ENCODE measurements at places on chromosomes 13 and 19.

DNA sequence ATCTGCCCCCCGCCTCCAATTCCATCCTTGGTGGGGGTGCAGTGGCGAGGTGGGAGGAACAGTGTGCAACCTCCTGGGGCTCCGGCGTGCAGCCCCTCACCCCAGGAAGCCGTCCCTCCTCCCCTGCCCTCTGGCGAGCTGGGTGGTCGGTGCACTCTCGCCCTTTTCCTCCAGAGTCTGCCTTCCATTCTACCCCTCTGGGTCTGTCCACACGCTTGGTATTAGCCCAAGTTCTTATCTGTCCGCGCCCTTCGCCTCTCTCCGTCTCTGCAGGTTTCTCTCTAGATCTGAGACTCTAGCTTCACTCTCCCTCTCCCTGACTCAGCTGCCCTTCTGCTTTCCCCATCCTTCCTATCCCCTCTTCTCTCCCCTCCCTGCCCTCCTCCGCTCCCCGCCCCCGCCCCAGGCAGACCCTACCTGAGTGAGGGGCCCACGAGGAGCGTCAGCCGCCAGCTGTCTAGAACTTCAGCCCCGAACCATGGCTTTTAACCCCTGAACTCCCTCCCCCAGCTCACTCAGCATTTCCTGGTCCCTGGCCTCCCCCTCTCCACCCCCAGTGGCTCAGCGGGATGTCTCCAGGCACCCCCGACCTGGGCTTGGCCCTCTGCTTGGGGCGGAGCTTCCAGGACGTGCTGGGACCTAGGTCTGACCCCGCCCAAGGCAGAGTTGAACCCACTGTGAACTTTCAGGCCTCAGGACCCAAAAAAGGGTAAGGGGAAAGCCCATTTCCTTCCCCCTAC, 499 bp upstream of the KLK13 start:
- no peak for DNase-seq

- DNase-seq = no peak
Measured at GRCh38 chr19:3520166-3521103, 14.3 kb downstream of the FZR1 start.

DNA sequence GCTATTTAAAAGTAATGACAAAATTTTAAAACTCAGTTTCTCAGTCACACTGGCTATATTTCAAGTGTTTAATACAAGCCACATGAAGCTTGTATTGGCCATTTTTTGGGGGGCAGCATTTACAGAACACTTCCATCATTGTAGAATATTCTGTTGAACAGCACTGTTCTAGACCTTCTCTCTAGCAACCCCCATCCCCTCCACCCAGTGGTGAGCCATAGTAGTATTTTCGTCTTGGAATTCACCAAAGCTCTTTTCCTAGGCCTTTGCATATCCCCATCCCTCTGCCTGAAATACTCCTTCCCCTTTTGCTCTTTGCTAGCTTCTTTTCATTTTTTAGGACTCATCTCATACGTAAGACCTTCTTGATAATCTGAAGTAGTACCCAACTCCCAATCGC, 99.5 kb downstream of the ZC3H13 start:
- no peak for DNase-seq

- DNase-seq = no peak
Measured at GRCh38 chr19:35843676-35844481, 8.4 kb downstream of the NPHS1 start.

DNA sequence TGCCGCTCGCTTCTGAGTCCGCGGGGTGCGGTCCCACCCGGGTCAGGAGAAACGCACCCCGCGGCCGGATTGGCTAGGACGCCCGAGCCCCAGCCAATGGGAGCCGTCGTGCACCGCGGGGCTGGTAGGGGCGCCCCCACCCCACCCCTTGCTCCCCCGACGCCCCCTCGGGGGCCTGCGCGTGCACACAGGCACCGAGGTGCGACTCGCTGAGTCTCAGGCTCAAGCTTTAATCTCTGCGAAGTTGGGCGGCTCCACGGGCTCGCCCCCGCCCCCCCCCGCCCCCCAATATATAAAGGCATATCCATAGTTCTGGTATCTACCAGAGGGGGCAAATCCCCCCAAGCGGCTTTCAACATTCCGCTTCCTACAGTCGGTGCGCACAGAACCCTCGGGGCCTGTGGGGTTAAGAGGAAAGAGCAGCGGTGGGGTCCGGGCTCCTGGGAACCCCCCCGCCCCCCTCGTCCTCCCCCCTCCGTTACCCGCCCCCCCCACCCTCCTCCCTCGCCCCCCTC, at the start of gene COX6B2:
Gene COX6B2, minus strand, starts transcription at position 22 of the 515 bp plus-strand sequence. CDS start 198 bp downstream, outside the sequence.
- no peak for DNase-seq

DNA sequence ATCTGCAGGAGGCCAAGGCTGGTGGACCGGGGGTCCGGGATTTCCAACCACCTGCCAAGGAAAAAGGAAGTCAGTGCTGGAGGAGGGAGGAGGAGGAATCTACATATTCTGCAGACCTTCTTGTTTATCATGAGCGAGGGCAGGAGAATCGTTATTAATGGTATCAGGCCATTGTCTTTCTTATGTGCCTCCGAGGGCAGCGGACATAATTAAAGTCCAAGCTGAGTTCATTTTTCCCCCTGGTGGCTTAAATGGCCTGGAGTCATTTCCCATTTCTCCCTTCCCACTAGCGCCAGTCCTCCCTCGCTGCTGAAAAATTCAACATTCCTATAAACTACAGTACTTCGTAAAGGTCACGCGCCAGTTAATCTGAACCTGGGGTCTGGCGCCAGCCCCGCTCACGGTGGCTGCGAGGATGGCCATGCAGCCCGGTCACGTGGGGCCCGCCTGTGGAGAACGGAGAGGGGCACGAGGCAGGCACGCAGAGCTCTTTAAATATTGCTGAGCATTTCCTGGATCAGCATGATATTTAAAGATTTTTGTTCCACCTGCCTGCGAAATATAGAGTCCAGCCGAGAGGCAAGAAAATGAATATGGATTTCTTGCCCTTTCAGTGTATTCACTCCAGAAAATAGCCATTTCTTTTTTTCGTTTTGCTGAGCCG, 85.2 kb upstream of the PCDH8 start:
- DNase-seq = no peak

GRCh38 chr19:6723738-6724137, 3.3 kb upstream of the C3 start:
- DNase-seq = no peak

DNA sequence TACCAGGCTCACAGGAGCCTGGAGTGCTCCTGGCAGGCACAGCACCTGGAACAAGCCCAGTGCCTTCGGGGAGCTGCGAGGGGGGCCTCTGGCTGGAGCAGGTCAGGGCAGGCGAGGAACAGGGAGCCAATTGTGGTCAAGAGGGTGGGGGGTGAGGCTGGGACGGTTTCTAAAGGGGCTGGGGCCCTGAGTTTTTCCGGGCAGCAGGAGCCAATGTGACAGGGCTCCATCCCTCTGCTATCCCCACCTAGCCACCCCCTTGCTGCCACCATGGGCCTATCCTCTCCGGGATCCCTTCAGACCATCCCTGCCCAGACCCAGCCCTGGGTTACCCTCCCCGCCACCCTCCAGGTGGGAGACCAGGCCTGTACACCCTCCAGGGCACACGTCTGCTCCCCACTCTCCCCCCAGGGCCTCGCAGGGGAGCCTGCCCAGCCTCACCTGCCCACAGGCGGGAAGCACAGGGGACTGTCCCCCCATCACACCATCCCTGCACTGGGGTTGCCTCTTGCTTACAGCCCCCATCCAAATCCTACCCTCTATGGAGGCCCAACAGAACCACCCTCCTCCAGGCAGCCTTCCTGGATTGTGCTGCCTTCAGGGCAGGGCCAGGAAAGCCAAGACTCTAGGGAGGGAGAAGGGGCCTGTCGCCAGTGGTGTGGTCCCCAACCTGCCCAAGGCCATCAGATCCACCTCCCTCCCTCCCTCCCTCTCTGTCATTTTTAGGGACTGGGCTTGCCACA, 121.0 kb downstream of the URI1 start:
- no peak for DNase-seq

DNA sequence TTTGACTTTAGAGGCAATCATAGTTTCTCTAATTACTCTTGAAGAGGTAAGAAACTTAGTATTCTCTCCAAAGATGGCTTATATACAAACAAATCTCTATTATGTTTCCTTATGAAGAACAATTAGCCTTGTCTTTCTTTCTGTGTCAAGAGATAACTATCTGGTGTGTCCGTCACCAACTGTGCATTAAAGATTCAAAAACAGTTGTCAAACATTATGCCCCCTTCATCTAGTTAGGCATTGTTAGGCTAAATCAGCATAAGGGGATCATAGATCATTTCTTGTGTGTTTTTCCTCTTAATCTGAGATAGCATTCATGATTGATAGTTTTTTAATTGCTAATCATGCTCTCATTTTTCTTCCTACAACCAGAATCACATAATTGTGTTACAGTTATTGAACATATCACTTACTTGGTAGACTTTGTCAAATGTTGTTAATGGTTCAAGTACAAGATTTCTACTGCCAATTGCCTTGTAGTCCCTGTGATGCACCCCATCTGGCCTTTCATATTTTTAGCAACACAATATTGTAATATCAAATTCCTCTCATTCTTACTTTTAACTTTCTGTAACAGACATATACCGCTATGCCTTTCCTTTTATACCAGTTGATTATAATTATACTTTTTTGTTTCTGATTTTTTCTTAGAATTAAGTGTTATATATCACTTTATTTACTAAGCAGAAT, 612.7 kb downstream of the SLITRK6 start:
- no peak for DNase-seq

DNA sequence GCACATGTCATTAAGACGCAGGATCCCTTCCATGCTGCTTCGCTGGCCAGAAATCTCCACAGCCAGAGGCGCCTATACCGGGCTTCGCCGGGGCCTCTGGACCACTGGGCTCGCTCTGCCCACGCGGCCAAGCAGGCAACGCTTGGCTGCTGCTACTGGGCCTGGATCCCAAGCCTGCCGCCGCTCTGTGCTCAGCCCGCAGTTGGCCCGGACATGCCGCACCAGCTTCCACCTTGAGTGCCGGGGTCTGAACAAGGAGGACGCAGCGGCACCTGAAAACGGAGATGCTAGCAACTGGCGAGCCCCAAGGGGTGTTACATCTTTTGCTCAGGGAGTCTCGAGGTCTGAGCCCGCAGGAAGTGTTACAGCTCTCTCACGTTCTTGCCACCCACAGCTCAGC, 409.9 kb upstream of the SGCG start:
- no peak for DNase-seq

GRCh38 chr19:40144151-40144550, 47.1 kb upstream of the MAP3K10 start:
- no peak for DNase-seq

GRCh38 chr19:49645592-49645991, 3.6 kb downstream of the SCAF1 start:
- DNase-seq = no peak

DNA sequence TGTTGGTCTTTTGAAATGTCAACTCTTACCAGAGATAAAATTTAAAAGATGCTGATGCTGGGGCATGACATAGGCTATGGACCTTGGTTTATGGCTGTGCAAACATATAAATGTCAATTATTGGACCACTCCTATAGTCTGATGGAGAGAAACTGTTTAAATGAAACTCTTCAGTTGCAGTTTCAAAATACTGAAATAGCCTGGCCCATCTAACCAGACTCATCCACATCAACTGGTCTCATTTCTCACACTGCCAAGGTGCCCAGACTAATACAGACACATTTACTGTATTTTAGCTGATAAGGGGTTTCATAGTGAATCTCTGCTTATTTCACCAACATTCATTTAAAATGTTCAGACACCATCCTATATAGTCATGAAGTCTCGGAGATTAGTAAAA, 19.9 kb downstream of the SERPINE3 start:
- DNase-seq = no peak

DNA sequence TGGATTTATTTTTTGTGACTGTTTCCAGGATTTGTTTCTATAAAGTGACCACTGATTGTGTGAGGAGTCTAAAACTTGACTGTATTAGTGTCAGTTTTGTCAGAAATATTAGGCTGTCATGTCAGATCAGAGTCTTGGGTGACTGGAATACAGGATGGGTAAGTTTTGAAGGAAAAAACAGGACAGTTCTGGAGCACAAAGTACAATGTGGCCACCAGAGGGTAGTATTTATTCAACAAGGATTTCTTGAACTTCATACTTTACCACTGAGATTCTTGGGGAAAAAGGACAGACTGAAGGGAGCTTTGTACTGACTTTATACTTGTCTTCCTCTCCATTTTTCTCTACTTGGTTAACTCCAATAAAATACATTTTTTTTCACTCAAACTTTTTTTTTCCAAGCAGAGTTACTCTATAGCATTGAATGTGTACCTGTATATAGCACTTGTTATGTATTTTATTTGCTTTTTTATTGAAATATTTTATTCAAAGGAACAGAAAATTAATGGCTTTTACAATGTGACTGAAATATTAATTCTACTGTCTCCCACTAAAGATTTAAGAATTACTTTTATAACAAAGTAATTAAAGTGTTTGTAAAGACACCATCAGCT, 51.1 kb downstream of the LMO7 start:
- no peak for DNase-seq

GRCh38 chr13:39870197-39870747, 214.8 kb downstream of the COG6 start:
- DNase-seq = no peak

GRCh38 chr19:55540619-55541018, 3.7 kb upstream of the SBK2 start:
- no peak for DNase-seq

GRCh38 chr19:42424712-42425131, 2.5 kb downstream of the LIPE start:
- no peak for DNase-seq

DNA sequence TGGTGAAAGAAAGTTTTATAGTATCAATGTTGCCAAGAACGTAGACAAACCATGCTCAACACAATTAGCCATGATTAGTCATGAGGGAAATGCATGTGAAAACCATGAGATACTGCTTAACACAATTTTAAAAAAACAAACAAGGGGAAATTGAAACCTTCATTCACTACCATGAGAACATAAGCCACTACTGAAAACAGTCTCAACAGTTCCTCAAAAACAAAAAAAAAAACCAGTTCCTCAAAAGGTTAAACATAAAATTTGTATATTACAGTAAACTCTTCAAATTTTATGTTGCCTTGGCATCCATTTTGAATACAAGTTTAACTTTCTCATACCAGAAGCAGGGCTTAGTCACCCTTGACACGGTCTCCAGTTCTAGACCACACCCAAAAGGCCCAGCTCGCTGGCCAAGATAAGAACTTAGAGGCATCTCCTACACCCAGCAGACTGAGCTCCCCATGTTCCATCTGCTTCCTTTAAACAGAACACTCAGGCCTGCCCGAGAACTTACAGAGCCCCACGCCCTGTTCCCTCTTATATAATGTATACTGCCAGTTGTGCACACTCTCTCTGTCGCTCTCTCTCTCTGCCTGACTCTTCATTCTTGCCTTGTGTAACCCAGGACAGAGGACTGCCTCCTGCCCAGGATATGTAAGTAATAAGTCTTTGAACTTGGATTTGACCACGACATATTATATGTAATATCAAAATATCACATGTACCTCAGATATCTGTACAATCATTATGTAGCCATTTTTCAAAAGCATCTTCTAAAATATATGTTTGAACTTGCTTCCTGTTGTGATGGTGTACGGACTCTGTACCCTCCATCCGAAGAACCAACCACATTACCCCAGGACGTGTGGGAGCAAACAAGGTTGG, 67.4 kb downstream of the STK24 start:
- DNase-seq = no peak

- DNase-seq = no peak
Measured at GRCh38 chr13:80329250-80329649, 11.7 kb downstream of the SPRY2 start.

GRCh38 chr13:27279506-27279905, 8.9 kb downstream of the RASL11A start:
- no peak for DNase-seq

All from NCI-H2081 treated with DMSO at 0.1 percent for 48 hours (cell line).